ENCODE measurements at places on chromosomes 6 and 20.

- no peak for DNase-seq
These were observed 17.1 kb downstream of the B4GALT5 start for GRCh38 chr20:49696594-49696993.

- DNase-seq: no peak
These were observed 245.3 kb upstream of the HSF2 start for GRCh38 chr6:122154155-122154554.

GRCh38 chr20:31841928-31842327 lies 3.5 kb downstream of the FOXS1 start:
- DNase-seq: no peak

GRCh38 chr6:167267921-167268401 lies 23.2 kb upstream of the UNC93A start:
- no peak for DNase-seq

DNA sequence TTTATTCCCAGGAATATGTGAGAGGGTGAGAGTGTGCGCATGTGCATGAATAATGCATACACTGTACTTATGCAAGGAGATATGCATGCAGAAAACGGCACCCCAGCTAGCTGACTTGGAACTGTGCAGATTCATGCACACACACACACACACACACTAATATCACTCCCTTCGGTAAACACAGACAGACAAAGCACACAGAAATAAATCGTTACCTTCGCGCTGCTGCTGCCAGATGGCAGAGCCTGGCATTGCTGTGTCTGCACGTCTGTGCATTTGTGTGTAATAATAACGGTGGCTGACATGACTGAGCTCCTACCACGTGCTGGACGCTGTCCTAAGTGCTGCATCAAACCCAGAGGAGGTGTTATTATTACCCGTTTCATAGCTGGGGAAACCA lies 36.8 kb downstream of the PREX1 start:
- no peak for DNase-seq

- DNase-seq: peak; percentile 60
These were observed 23.6 kb downstream of the VPS52 start for GRCh38 chr6:33247977-33248642.

Data from esophagus squamous epithelium (tissue), 5 donors.